ENCODE measurements at places on chromosomes 12 and 14.

GRCh38 chr12:119372540-119372939 is 38.0 kb downstream of the CCDC60 start:
- DNase-seq, result no peak

DNA sequence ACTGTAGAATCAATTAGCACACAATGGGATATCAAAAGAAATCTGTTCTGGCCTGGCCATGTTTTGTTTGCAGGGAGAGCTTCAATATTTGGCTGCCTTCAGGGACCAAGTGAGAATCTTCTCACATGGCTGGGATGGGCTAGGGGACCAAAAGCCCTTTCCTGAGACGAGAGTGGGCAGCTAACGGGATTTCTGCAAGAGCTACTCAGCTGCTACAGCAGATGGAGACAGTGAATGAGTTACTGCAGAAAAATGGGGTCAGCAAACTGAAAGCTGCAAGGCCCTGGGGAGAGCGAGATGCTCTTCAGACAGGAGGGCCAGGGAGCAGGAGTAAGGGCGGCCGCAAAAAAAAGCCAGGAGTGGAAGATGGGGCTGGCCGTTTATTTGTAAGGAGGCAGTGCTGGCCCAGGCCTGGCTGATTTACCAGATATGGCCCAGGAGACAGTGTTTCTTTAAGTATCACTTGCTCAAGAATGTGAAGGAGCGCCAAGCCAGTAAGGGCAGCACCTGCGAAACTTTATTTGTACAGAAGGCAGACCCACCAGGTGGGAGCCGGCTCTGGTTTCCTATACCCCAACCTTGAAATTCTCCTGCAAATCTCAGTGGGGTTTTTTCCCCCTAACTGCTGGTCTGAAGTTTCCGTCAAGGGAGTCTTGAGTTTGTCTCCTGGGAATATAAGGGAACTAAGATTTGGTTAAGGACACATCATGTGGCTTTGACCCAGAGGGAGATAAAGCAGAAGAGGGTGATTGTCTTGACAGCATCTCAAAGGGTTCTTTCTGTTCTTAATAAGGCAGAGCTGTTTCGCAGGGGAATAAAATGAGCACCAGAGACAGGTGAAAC is 57.8 kb downstream of the SSH1 start:
- DNase-seq, result no peak

DNA sequence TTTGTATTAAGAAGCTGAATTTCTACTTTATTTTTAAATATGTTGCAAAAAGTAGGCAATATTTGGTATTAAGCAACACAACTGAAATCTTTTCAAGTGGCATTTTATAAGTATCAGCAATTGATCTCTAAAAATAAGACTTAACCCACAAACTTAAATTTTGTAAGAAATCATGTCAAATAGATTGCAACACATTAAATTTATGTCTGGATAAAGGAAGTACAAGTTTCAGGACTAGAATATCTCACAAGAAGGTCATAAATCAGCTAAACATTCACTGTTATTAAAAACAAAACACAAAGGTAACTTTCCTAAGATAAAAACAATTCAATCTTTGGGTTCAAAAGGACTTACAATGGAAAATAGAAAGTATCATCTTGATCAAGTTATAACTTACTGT is 32.8 kb downstream of the CPNE8 start:
- DNase-seq, result no peak

DNA sequence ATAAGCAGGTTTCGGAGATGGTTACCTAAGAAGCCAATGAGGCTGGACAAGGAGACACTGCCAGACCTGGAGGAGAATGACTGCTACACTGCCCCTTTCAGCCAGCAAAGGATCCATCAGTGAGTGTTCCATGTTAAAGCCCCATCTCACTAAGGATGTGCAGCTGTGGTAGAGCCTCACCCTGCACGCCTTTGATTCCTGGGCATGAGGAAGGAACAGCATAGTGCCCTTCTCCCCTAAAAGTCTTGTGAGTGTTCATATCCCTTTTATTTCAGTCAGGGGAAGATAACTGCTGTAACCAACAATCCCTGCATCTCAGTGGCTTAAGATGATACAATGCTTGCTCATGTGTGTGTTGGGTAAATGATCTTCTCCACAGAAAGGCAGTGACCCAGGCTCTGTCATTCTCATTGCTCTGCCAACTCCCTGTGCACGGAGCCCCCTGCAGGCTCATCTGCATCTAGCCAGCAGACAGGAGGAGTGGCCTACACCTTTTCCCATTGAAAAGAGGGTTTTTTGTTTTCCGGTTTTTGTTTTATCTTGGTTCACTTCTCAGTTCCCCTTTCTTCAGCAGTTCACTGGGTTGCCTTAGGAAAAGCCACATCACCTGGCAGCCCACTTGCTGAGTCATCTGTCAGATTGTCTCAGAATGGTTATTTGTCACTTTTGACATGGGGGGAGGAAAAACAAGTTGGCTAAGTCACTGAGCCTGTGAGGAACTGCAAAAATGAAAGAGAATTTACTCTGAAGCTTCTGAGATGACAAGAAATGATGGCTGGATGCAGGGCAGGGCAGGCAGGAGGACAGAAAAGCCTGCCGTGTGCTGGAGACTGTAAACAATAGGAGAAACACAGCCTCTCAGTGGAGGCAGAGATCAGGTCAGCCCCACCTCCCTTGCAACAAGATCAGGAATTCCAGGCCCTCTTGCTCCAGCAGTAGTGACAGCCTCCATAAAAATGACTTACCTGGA is 193.3 kb downstream of the ANO4 start:
- no peak for DNase-seq

GRCh38 chr12:1791104-1791841 is 29.1 kb upstream of the LRTM2 start:
- DNase-seq, result peak; percentile 28

DNA sequence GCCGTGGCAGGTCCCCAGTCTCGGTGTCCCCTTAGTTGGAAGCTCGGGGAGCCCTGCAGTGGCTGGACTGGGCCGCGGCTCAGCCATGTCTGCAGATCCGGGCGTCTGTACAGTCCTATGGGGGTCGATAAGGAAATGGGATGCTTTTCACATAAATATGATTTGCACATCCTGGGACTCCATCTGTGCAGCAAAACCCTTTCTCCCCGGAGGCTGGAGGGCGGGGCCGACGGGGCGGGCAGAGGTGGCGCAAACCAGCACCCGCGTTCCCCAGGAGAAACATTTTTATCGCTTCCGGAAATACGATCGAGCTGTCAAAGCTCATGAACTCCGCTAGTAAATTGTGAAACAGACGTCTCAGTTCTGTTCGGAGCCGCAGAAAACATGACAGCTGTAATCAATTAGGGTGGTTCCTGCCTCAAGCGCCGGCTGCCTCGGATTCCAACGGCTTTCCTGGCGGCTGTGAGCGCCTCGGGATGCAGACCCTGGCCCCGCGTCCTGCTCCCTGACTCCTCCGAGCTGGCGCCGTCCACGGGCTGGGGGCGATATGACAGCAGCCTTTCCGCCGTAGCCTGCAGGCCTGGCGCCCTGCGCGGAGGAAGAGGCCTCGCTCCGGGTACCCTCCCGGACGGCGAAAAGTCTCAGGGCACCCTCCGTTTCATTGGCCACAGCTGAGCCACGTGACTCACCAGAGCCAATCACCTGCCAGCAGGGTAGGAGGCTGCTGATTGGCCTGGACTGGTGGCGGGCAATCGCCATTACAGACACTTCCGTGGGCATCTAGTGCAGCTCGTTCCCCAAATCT is 23.0 kb downstream of the DIO3 start:
- DNase-seq, result no peak

GRCh38 chr12:67414011-67414715 is 145.0 kb downstream of the CAND1 start:
- no peak for DNase-seq

DNA sequence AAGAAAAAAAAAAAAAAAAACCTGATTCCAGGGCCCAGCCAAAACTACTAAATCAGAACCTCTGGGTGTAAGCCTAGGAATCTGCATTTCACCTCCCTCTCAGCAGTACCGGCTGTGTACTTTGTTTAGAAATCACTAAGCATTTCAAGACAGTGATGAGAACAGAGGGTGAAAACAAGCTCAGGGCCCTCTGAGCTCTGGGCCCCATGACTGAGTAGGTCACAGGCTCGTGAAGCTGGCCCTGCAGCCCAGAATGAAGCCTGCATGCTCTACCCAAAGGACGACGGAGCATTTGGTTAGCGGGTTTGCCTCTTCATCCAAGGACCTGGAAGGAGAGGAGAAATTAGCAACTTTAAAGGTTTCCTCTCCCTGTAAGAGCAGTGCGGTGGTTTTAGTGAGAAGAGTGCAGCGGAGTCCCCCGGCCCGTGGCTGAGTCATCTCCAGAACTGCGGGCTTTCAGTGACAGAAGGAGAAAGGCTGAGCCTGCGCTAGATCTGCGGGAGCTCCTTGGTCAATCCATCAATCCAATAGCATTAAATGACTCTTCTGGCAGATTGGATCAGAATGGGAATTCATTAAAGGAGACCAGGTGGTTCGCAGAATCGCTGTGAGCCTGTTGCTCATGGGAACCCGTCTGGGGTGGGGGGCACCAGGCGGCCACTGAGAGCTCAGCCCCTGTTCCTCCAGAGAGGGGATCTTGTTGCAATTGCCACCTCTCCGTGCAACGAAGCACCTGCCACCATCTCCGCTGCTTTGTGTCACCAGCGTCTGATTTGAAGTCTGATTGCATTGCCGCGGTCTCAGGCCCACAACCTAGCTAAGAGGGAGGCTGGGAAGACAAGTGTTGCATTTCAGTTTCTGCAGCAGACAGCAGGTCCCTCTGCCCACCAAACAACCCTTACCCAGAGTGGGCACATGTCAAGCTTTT is 7.3 kb downstream of the IL31 start:
- DNase-seq, result peak; percentile 14

DNA sequence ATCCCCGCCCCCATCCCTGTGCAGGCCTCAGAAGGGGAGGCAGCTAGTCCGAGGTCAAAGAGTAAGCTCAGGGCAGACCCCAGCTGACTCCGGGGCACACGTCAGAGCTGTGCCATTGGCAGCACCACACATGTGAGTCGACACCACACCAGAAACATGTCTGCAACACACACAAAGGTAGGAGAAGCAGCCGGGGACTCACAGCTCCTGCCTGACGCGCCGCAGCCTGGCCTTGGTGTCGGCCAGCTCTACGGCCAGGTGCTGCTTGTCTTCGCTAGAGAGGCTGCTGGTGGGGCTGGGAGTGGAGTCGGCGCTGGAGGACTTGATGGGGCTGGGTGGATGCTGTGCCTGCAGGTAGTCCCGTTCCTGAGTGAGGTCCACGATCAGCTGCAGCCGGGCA is 78.5 kb downstream of the CCDC88C start:
- no peak for DNase-seq

DNA sequence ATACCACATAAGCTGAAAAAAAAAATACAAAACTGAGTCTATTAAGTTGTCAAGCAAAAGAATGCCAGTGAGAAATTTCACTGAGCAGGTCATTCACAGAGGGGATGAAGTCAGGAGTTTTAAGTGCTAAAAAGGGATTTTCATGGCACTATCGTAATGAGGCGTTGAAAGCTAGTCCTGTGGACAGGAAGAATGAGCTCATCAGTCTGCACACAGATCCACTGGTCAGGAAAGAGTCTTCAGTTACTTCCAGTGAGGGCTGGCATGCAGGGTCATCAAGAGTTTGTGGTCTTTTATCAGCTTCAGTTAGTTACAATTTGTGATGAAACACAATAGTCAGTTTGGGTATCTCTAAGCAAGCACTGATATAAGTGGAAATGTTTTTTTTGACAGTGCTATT is 88.1 kb upstream of the WSCD2 start:
- no peak for DNase-seq

DNA sequence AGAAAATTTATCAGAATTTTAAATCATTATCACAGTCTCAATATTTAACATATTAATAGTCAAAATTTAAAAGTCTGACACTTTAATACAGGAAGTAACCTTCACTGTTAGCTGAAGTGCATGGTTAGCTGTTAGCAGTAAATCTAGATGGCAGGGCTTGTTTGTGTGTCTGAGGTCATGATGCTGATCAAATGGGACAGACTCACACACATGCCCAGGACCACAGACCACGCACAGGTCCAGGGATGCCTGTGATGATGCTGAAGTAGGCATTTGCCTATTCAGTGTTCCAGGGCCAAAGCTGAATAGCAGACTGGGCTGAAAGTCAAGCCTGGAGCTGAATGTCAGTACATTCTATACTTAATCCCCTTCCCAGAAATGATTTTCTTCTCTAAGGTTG is 20.5 kb downstream of the FNTB start:
- no peak for DNase-seq

GRCh38 chr12:124484526-124484953 is 82.9 kb downstream of the NCOR2 start:
- DNase-seq, result no peak

GRCh38 chr14:68589447-68590200 is 203.2 kb downstream of the ZFP36L1 start:
- DNase-seq, result no peak

DNA sequence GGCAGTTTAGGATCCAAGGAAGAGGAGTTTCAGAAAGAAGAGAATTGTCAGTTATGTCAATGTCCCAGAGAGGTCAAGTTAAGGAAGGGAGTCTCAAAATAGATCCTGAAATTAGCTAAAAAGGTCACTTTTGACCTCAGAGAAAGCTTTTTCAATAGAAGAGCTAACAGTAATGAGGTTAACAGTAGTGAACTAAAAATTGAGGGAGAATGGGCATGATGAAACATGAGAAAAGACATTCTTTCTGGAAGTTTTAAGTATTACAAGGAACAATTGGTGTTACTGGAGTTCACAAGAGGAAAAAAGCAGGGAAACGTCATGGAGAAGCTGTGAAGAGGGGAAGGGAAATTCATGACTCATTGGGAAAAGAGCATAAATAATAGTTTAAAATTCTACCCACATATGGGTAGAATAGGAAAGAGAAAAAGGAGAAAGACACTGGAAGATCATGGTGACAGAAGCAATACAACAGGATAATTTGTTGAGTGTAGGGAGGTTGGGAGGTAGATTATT is 381.2 kb upstream of the FAR2 start:
- DNase-seq, result no peak

- DNase-seq, result no peak
Measured at GRCh38 chr14:89265234-89265633, 151.8 kb downstream of the FOXN3 start.

DNA sequence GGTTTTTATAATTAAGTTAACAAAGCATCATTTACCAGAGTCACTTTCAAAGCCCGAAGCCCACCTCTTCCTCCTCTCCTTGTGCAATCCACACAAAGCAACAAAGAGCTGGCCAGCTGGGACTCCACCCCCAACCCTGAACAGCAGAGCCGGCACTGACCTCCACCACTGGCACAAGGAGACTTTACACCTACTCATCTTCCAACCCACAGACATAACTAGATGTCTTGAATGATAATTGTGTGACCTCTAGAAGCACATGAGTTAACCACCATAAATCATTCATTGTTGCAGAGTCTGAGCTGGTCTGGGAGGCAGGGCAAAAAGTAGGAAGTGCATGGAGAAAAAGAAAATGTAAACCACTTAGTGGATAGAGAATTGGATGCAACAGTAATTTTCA is 72.2 kb downstream of the ST8SIA1 start:
- no peak for DNase-seq

DNA sequence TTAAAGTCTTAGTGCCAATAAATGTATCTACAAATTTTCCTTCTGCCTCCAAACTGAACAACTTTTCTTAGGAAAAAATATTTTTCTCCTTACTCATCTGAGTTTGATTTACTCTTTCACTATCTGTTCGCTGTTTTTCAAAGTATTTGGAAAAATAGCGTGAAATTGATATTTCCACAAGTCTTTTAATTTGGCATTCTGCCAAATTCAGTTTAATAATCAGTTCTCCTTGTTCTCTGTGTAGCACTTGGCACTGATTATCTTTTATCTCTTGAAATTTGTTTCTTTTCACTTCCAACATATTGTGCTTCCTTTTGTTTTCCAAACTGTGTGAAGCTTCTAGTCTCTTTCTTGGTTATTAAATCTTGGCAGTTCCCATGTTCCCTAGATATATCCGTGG is 559.8 kb downstream of the RPL10L start:
- no peak for DNase-seq
